CD4-positive, alpha-beta T cell treated with Interleukin-6 for 4 hours (primary cell): ENCODE measurements at places on chromosomes 5 and 9.
A peak's percentile ranks its signal among the peaks of the same experiment; 100 is the strongest.

GRCh38 chr5:179732918-179733771, 523 bp downstream of the MAML1 start:
- DNase-seq: peak; percentile 51

- DNase-seq: no peak
These were observed 288.1 kb downstream of the TMEM167A start for GRCh38 chr5:82789095-82789494.

DNA sequence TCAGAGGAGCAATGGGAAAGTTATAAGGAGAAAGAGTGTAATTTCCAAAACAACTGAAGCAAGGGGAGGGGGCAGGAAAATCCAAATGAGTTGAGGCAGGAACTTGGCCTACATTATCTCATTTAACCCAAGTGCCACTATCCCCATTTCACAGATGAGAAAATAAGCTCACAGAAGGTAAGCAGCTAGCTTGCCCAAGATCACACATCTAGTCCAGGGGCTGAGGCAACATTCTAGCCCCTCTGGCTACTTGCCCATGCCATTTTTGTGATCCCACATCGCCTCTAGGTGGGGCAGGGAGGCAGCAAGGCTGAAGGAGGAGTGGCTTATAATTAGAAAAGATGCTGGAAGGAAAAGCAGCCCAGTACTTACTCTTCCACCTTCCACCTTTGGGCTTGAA, 2.6 kb upstream of the PSIP1 start:
- peak; percentile 12 for DNase-seq

DNA sequence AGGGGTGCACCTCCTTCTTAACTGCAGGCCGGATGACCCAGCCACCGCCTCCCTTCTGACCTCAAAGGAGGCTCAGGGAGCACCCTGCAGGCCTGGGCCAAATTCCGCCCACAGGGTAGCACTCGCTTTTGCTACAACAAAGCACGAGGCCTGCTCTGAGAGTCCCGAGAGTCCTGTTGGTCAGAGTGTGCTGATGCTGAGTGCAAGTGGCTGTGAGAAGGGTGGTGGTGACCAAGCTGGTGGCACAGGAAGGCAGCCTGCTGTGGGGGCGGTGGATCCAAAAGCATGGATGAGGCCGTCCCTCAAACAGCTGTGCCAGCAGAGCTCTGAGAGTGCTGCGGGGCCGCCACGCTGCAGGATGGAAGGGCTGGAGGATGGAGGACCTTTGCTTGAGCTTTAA, 101.8 kb downstream of the AK8 start:
- DNase-seq: no peak

DNA sequence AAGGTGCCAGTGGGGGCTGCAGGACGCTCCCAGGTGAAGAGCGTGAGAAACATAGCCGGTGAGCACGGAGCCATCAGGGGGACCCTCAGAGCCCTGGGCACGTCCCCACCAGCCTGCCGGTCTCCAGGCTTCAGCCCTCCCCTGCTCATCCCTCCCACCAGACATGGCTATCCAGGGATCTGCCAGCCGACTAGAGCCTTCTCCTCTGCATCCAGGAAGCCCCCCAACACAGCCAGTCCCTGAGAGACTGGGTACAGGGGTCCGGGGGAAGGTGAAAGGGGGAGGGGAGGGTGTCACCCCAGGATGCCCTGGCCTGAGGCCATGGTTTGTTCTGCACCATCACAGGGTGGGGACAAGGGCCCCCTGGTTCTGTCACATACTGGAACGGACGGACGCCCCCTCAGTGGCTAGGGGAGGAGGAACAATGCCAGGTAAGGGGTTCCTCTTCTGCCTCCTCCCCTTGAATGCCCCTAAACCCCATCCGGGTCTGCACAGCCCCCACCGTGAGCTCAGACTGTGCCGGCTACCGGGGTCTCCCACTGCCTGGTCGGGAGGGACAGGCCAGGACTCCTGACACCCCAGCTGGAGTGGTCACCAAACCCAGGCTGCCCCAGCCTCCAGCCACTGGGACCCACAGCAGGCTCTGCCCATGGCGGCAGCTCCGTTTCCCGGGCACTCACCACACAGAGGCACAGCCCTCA, 34.3 kb downstream of the NACC2 start:
- DNase-seq: no peak

DNA sequence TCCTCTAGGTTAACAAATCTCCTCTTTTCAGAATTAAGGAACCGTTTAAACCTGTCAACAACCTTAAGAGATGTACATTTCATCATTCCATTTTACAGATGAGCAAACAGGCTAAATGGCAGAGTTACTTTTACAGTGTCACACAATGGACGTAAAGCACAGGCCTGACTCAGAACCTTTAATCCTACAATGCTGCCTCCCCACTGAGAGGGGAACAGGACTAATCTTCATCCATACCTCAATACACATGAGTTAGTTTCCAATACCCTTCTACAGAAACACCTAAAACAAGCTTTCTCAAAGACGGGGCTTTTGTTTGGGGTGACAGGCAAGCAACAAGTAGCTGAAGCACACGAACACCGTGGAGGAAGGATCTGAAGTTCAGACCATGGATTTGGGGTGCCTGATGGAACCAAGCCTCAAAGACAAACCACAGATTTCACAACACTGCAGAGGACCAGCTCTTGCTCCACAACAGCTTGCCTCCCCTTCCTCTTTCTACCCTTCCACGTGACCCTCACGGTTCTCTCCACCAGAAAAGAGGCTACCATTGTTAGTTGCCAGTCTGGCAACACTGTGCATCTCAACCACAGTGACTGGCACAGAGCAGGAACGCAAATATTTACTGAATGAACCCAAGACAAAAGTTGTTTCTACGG, 1.8 kb downstream of the RNF130 start:
- DNase-seq: no peak

GRCh38 chr5:33470544-33470943, 29.8 kb downstream of the TARS1 start:
- DNase-seq: no peak

DNA sequence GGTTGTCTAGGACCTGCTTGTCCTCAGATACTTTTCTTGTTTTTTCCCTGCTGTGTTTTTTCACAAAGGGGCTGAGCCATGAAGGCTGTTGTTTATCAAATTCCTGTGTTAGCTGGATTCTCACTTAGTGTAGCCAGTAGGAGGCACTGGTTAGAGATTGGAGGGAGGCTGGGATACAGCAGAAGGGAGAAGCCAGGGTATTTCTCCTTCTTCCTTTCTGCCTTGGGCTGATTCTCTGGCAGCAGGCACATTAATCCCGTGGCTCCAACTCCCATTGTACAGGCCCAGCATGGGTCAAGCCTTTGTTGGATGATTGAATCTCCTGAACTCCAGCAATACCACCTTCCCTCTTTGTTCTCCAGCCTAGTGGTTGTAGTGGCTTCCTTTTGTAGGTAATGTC, 46.4 kb upstream of the FAM170A start:
- DNase-seq: no peak

DNA sequence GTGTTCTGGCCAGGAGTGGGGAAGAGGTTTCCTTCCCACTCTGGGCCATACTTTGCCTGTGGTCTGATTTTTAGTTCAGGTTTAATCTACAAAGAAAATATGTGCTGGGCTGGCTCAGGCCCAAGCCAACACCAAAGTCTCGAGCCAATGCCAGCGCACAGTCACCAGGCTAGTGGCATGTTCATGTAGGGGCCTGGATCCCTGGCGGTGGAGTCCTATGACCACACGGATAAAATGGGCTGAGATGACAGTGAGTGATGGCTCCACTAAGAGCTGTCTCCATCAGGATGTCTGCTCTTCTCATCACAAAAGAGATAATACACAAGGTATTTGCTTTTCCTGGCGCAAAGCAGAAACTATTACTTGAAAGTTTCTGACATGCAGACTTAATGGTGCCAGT, 92.9 kb upstream of the PTPN3 start:
- DNase-seq: no peak

GRCh38 chr9:129194221-129194620, 16.2 kb upstream of the IER5L start:
- DNase-seq: no peak

- DNase-seq: no peak
These were observed 453.7 kb upstream of the RIOK2 start for GRCh38 chr5:97636766-97637165.

- DNase-seq: no peak
These were observed 7.1 kb downstream of the FLT4 start for GRCh38 chr5:180642181-180642775.

DNA sequence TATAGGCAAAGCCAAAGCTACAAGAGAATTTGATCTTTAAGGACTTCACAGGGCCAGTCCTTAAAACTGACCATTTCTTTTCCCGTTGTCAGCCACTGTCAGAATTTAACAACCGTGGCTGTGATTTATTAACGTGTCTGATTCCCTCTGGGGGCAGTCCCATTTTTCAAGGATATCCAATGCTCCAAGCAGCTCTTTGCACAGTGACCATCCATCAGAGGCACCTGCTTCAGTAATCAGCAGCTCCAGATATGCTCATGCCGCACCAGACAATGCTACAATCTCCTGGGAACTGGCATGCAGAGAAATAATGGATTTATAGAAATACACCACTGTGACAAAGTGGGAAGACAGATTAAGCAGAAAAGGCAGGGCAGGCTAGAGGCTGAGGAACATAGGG, 163.3 kb upstream of the PPP1R2B start:
- DNase-seq: no peak

GRCh38 chr5:175893466-175893865, 22.1 kb downstream of the CPLX2 start:
- DNase-seq: no peak

DNA sequence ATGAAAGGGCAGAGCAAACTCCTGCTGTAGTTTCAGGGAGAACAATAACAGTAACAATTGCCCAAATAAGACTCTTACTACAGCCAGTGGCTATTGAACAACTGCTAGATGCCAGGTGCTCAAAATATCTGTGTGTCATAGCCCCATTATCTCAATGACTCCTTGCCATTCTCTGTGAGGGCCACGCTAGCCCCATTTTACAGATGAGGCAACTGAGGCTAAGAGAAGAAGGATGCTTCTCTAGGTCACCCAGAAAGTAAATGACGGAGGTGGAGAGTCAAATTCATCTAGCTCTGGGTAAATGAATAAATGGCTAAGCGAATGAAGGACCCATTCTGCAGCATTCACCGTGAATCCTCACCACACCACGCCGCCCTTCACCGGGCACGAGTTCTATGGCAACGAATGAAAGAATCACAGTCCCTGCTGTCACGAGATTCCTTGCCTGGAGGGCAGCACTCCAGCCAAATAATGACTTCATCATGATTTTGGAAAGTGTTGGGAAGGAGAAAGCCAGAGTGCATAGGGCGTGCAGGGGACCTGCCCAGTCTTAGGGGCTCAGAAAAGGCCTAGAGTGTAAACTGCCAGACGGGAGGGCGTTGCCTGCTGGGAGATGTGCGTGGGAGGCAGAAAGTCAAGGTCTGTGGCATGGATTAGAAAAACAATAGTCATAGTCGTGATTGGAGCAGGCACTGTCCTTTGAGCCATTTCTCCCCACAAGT, 147.2 kb downstream of the C9orf50 start:
- DNase-seq: no peak

- no peak for DNase-seq
These were observed 1.5 kb upstream of the TTC39B start for GRCh38 chr9:15308511-15308910.

DNA sequence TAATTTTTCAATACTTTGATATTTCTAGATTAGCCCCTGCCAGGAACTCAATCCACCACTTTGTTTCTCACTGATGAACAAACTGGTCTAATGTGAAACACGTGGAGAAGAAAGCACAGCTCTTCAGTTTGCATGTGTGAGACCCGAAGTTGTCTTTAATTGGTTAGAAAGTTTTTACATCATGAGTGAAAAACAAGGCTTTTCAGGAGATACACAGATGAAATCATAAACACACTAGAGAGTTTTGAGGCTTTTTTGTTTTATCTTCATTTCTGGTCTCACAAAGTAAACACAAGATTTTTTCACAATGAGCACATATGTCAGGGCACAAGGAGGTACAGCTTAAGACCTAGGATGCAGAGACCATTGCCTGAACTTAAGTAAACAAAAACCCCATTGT, 84.5 kb upstream of the MOCS2 start:
- no peak for DNase-seq

- no peak for DNase-seq
These were observed 31.4 kb downstream of the C6 start for GRCh38 chr5:41181691-41182564.

GRCh38 chr5:40353442-40353841, 326.3 kb upstream of the PTGER4 start:
- DNase-seq: no peak

DNA sequence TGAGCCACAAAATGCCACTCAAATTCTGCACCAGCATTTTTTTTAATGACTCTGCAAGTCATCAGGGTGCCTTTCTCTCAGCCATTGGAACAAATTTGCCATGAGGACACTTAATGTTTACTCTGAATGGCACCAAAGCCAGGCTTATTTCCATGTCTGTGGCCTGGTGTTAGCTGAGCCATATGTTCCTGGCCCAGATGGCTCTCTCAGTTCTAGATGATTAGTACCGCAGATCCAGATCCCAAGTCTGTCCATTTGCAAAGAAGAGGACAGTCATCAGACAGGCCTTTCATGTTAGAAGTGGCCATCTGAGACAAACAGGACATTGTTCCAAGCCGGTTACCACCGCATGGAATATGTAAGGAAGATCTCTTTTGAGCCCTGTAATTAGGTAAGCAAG, 70.3 kb downstream of the INSYN2B start:
- no peak for DNase-seq

DNA sequence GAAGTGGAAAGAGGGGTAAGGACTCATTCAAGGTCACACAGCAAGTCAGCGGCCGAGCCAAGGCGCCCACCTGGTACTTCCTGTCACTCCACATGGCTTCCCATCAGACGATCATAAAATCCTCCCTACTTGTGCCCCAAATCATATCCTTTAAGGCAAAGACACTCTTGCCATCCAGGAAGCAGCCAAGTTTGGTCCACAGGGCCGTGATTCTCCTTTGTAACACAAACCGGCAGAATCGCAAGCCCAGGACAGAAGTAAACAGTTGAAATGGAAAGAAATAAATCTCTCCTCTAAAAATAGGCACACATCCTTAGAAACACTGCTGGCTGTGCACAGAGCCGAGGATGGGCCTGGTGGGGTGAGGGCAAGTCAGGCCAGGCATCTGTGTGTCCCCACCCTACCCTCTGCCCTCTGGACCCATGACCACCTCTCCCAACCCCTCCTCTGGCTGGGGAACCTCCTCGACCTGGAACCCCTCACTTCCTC, 30.5 kb downstream of the TMOD1 start:
- no peak for DNase-seq

GRCh38 chr5:179769796-179770195, 24.0 kb upstream of the LTC4S start:
- no peak for DNase-seq

GRCh38 chr5:107668154-107669095, 2.3 kb downstream of the EFNA5 start:
- no peak for DNase-seq

DNA sequence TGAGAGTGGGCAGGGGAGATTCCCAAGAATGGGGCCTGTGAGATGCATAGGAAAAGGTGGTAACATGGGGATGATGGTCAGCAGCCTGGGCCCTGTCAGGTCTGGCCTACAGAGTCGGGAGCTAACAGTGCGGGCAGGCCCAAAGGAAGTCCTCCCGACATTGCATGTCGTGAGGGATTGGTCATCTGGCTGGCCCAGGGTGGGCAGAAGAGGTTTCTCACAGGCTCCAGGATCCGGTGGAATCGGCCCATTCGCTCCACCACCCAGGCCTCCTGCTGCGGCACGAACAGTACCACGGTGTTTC, 514 bp downstream of the STOML2 start:
- no peak for DNase-seq

- no peak for DNase-seq
These were observed 42.6 kb upstream of the SPATA31D4 start for GRCh38 chr9:81885602-81886001.
